ENCODE measurements at places on chromosomes 11 and 22.

DNA sequence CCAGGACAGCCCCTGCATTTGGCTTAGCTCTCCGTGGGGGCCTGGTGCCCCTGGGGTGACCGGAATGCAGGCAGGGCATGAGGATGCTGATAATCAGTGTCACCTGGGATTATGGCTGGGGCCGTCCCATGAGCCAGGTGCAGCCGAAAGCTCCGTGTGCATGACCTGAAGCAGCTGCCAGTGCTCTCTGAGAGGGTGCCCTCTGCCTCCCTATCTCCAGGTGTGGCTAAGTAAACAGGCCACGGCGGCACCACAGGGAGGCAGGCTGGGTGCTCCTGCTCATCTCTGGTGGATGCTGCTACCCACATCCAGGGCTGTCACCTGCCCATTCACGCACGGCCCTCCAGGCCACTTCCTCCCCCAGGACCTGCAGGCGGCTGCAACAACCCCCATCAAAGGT, 29.8 kb downstream of the DUSP8 start:
- no peak for DNase-seq

DNA sequence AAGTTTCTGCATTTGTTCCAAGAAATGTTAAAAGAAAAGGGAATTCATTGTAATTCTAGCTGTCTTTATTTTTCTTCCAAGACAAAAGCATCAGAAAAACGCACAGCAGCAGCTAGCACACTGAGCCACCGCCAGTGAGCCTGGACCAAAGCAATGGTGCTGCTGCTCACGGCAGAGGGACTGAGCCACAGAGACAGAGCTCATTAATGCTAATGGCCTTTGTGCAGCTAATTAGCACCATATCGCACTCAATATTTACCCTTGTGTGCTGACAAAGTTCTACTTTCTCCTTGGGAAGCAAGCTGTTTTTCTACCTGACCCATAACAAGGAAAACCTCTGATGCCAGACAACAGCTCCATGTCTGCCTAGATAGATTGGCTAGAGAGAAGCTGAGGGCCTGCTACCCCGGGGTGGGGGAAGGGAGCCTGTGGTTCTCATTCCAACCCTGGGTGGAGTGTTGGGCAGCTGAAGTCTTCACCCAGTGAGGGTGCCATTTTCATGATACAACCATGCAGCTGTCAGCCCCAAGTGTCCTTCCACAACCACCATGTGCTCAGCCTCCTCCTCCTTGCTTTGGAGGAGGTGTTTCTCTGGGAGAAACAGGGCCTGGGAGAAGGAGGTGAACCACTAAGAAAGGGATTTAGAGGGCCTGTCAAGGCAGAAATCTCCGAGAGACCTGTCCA, 131.1 kb upstream of the NCAM1 start:
- DNase-seq: no peak

GRCh38 chr11:95575517-95575916, 214.1 kb downstream of the FAM76B start:
- no peak for DNase-seq

GRCh38 chr11:58498464-58498863, 9.4 kb downstream of the OR5B21 start:
- DNase-seq: no peak

GRCh38 chr11:88105951-88106350, 69.3 kb downstream of the RAB38 start:
- no peak for DNase-seq

GRCh38 chr22:27460591-27461347, 340.8 kb downstream of the MN1 start:
- no peak for DNase-seq

GRCh38 chr22:31952094-31952401, 7.7 kb downstream of the YWHAH start:
- no peak for DNase-seq

DNA sequence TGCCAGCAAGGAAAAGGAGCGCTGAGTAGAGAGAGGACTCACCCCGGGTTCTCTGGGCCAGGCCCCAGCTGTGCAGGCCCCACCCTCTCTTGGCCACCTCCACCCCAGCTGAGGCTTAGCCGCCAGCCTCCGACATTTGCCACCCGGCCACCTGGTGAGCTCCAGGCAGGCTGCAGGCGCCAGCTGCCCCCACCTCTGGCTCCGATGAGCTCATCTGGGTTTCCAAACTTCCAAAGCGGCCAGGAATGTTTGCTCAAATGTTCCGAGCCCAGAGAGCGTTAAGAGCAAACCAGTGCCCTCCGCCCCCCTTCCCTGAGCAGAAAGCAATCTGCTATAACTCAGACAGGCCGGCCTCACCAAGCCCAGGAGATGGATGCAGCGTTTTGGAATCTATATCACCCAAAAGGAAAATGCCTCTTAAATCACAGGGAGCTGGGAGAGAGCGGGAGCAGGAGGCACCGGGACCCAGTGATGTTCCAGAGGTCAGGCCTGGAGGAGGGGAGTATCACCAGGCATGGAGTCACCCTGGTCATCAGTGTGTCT, 9.1 kb upstream of the MN1 start:
- no peak for DNase-seq

GRCh38 chr11:119964136-119965025, 173.5 kb downstream of the TRIM29 start:
- DNase-seq: peak; percentile 10

GRCh38 chr11:112156956-112157766, 6.7 kb downstream of the IL18 start:
- DNase-seq: peak; percentile 94

DNA sequence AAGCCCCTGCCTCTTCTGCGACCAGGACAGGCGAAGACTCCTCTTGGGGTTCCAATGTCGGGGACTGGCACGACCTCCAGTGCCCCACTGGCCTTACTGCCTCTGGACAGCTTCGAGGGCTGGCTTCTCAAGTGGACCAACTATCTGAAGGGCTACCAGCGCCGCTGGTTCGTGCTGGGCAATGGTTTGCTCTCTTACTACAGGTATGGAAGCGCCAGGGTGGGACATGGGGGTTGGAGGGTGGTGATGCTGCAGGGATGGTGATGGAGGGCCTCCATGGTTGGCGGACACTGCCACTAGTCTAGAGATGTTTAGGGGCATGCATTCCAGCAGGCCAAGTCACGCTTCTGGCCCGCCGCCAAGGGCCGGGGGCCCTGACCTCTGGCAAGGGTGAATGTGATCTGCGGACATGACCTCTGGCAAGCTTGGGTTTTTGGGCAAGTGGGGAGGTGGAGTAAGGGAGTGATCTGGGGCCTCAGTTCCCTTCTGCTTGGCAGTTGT, 727 bp downstream of the OSBP2 start:
- DNase-seq: no peak

GRCh38 chr11:70378506-70379134, 19.7 kb upstream of the CTTN start:
- DNase-seq: no peak

GRCh38 chr22:33053323-33053722, 4.9 kb downstream of the SYN3 start:
- no peak for DNase-seq

GRCh38 chr11:3037040-3037944, 19.9 kb downstream of the CARS1 start:
- DNase-seq: peak; percentile 53

DNA sequence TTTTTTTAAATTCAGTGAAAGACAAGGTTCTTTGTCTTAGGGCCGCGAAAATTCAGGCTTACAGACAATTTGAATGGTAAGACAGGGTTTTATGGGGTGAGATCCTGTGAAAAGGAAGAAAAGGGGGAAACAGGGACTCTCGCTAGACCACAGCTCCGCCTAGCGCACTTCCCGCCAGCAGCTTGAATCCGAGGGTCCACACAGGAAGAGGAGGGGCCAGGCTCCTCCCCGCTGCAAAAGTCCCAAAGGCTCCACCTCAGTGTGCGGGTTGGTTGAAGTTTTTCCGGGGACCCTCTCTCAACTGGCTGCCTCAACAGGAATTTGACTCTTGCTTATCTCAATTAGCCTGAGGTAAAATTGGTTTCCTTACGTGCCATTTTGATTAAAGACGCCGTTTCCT, 950.9 kb upstream of the CNTN5 start:
- no peak for DNase-seq

- no peak for DNase-seq
Measured at GRCh38 chr22:40385036-40385782, 14.8 kb downstream of the SGSM3 start.

GRCh38 chr11:44530413-44531115, 34.9 kb upstream of the CD82 start:
- DNase-seq: no peak

DNA sequence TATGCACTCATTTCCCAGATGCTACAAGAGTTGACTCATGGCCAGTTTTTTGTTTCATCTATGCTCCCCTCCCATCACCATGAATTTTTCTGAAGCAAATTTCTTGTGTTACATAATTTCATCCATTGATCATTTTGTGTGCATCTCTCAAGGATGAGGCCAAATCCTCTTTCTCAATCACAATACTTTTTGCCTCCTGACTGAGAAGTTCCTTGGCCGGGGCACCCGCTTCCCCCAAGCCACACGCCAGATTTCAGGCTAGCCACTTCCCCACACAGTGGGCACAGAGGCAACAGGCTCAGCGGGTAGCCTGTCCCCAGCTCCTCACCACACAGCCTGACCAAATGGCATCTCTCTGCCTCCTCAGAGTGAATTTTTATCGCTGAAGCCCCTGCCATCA, 9.8 kb upstream of the DSCAML1 start:
- no peak for DNase-seq

DNA sequence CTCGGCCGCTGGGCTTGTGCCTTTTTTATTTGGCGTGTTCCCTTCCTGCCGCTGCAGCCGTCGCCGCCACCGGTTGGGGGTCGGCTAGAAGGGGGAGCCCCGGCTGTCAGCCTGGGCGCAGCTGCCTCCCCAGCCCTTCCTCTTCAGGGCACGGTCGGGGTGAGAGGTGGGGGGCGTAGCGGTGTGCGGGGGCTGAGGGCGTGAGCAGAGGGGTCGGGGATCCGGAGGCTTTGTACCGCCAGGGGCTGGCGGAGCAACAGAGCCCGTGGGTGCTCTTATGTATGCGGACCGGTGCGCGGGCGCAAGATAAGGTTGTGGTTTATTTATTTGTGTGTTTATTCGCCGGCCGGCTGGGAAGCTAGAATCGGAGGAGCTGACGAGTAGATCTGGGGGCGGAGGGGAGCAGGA, 477 bp downstream of the ZBTB16 start:
- no peak for DNase-seq

DNA sequence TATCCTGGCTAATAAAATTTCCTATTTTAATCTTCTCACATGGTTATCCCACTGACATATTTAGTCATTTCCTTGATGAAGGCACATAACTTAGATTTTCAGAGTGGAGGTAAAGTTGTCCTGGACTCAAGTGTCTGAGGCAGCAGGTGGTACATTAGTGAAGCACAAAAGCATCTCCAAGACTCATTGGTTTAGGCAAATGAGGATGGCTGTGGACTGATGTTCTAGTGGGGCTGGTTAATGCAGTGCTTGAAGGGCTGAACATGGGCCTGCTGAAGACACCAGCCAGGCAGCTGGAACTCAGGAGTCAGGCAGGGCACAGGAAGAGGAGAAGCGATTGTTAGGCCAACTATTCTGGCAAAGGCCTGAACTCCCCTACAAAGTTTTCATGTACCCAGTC, 76.3 kb upstream of the SESN3 start:
- no peak for DNase-seq

DNA sequence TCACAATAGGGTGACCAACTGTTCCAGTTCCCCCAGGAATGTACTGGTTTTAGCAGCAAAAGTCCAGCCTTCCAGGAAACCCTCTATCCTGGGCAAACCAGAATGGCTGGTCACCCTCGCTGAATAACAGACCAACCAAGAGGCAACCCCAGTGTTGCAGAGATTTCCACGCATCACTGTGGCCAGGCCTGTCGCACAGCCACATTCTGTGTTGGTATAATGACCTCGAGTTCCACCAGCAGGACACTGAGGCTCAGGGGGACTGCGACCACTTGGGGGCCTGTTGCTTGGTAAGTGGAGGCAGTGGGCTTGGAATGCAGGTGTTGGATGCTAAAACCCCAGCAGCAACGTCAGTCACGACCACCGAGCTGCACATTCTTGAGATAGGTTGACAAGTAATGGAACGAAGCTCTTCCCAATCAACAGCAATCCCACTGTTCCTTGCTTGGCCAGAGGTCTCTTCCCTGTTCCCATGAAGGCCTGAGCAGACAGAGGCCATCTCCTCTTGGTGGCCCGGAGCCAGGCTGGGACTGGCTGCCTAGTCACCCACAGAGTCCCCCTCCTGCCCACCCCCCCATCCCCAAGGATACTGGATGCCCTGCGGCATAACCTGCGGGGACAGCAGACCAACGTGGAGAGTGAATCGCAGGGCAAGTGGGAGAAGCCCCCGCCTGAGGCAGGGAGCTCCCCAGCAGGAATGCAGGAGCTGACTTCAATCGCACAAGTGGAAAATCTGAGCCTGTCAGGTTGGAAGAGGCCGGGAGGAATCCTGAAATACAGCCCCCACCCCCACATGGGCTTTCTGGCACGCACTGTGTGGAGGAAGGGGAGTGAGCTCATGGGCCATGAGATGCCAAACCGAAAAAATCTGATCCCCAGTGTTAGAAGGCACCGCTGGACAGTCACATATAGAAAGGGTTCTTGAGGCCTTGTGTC, 43.4 kb upstream of the MN1 start:
- no peak for DNase-seq

DNA sequence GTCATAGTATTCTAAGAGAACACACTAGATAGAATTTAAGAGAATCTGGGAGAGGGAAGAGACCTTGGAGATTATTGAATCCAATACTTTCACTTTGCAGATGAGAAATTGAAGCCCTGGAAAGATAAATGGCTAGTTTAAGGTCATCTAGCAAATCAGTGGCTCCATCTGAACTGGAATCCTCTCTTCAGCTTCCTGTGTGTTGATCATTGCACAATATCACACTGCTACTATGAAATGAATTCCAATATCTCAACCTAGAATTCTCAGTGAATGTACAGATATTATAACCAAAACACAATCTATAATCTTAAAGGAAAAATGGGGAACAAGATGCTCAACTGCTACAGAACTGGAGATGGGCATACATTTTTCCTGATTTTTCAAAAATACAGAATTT, 44.1 kb downstream of the DCUN1D5 start:
- DNase-seq: no peak

GRCh38 chr22:22558071-22558971, 744 bp downstream of the PRAME start:
- DNase-seq: peak; percentile 71

GRCh38 chr22:41746567-41747400, 47.5 kb downstream of the MEI1 start:
- peak; percentile 86 for DNase-seq

GRCh38 chr11:60657888-60658287, 41.5 kb upstream of the MS4A8 start:
- DNase-seq: no peak

- no peak for DNase-seq
Measured at GRCh38 chr11:86978247-86978646, 23.1 kb upstream of the FZD4 start.

- no peak for DNase-seq
Measured at GRCh38 chr11:91170711-91171110, 947.9 kb upstream of the CHORDC1 start.

All from COLO829 (cell line).